ENCODE measurements at places on chromosomes 12 and 14.

GRCh38 chr12:87812681-87813080 is 216.5 kb downstream of the C12orf50 start:
- no peak for DNase-seq

DNA sequence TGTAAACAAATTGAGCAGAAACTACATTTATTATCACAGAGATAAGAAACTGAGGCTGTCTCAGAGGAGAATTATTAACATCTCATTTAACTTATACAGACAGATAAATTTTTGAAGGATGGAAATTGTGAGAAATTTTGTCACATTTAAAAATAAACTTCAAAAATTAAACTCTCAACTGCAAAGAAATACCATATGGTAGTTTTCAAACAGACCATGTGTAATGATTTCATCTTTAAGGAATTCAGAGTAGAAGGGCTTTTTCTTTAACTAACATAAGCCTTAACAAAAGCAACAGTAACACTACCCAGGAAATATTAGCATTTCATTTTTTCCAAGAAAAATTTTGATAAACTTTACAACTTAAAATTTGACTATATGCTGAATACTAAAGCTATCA is 26.6 kb downstream of the NUP37 start:
- no peak for DNase-seq

DNA sequence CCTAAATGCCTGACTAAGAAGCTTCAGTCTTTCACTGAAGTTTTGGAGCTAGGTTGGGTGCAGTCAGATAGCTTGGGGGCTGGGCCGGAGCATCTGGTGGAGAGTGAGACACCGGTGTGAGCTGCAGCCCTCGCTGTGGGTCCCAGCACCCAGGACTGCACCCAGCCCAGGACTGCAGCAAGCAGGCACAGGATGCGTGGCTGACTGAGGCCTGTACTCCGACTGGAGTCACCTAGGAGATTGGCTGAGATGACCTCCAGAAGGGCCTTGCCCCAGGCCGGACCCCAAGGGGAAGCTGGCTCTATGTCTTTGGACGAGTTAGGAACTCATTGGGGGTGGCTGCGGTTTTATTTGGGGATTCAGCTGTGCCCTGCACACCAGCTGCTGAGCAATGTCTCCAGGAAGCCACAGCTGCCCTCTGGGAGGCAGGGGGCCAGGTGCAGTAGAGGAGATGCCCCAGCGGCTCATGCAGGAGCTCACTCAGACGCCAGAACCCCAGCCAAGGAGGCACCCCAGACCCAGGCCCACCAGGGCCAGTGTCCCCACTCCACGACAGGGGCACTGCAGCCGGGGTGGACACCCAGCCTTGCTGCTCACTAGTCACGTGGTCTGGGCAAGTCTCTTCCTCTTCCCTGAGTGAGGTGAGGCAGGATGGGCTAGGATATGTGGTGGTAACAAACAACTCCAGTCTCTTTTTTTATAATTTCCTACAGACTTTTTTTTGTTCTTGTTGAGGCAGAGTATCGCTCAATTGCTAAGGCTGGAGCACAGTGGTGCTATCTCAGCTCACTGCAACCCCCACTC is 31.8 kb upstream of the RCOR1 start:
- no peak for DNase-seq

- DNase-seq, result no peak
Measured at GRCh38 chr12:28413460-28414109, 223.3 kb downstream of the CCDC91 start.

GRCh38 chr12:96658075-96658474 is 168.7 kb downstream of the CFAP54 start:
- DNase-seq, result no peak

- no peak for DNase-seq
Measured at GRCh38 chr12:2616763-2617162, 178.0 kb upstream of the FKBP4 start.

- DNase-seq, result no peak
Measured at GRCh38 chr12:99035803-99036202, 390.7 kb downstream of the APAF1 start.

- no peak for DNase-seq
Measured at GRCh38 chr12:103793046-103793445, 48.0 kb downstream of the NT5DC3 start.

DNA sequence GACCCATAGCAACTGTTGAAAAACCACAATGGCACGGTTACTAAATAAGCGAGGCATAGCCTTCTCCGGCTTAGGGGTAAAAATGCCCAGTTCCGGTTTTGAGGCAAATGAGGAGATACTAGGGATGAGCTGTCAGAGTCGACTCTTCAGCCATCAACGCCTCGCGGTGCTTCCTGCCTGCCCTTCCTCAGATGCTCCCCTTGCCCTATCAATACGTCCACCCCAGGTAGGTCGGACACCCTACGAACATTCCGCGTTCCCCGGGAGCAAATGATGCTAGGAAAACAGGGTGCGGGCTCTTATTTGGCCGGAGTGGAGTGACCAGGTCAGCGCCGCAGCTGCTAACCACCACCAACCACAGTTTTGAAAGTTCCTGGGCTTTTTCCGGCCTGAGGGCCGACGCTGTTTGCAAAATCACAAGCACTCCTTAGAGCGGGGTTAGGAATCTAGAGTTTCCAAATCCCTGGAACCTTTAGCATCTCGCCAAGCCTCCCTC is 1.2 kb downstream of the SRSF9 start:
- peak; percentile 46 for DNase-seq

GRCh38 chr14:103448097-103448496 is 62.9 kb downstream of the MARK3 start:
- DNase-seq, result no peak

- DNase-seq, result no peak
Measured at GRCh38 chr14:101199028-101199770, 295.7 kb upstream of the RTL1 start.

DNA sequence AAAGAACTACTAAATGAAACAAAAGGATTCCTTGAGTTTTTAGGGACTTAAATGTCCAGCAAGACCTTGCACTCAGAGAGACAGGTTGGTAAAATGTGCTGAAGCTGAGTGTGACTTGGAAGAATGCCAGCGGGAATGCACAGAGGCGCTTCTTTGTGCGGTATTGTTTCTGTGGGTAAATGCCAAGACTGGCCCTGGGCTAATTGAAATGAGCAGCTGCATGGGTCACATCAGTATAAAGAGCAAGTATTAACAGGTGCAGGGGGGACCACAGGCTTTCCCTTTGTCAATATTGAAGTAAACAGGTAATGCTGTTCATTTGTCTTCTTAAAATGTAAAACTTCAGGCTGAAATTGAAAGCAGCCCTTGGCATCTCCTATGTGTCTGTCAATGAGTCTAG is 74.3 kb downstream of the LMO3 start:
- no peak for DNase-seq

DNA sequence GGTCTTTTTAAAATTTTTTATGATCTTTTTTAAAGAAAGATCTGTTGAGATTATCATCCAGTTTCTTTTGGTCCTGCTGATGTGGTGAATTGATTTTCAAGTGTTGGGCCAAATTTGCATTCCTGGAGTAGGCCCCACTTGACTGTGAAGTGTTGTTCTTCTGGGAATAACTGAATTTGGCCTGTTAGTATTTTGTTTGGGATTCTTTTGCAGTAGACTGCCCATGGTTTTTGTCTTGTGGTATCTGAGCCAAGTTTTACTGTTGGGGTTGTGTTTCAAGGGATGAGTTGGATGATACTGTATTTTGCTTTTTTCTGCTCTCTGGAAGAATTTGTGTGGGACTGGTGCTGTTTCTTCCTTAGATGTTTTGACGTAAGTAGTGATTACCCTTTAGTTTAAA is 4.0 kb upstream of the SYCP3 start:
- no peak for DNase-seq

- DNase-seq, result no peak
Measured at GRCh38 chr12:91883811-91884210, 261.8 kb downstream of the BTG1 start.

DNA sequence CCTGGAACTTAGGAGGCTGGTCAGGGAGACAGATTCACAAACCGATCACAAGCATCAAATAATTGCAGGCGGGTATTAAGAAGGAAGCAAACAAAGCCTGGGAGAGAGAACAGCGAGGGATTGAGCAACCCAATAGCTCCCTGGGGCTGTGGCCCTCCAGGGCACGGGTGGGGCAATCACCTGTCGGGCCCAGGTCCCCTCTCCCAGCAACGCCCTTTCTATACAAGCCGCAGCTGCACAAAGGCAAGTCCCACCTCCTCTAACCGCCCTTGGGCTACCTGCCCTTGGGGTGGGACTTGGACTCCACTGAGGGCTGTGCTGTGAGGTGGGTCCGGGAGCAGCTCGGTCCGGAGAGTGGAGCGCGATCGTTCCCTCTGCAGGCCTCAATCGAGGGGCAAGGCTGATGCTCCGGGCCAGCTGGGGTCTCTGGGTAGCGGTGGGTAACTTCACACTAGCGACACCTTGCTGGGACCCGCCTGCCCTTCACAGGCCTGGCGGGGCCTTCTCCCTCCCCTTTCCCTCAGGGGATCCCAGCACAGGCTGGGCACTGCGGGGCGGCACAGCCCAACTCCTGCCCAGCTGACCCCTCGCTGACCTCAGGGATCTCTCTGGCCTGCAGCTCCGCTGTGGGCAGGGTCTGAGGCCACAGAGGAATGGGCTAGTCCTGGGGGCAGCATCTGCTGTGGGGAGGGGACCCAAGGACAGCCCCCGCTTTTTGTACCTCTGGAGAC is 8.0 kb downstream of the PHB2 start:
- DNase-seq, result no peak

DNA sequence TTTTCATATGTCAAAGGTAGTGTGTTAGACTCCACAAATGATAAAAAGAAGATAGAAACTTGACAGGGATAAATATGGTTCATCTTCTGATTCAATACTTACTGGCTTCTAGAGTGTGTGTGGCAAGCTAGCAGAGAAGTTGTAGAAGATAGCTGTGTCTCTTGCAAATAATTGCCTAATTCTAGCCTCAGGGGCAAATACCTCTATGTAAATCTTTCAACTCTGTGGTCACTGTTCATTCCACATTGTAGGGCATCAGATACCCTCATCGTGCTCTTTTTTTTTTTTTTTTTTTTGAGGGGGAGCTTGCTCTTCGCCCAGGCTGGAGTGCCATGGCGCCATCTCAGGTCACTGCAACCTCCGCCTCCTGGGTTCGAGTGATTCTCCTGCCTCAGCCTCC is 1.7 kb downstream of the OLR1 start:
- no peak for DNase-seq

DNA sequence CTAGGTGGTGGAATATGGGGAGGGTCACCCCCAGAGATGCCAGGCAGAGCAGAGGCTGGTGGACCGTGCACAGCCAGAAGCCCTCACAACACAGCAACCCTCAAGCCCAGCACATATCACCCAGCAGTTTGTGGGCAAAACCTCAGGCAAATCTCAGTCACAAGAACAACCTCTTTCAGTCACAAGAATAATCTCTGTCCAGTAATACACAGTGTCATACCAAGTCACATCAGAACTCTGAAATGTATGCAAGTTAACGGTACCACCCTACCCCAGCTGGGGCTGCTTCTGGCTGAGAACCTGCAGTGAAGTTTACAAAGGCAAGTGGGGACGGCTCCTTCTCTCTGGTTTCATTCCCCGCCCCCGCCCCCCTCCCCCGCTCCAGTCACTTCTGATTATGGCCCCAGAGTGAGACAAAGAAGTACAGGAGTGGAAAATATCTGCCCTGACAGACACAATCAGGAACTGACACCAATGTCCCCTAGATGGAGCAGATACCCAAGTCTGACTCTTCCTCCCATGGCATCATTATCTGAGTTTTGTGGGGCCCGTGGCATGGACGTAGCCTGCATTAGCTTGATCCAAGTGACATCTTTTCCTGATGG is 480.9 kb upstream of the TMEM132C start:
- no peak for DNase-seq
